GM04503 (cell line): ENCODE measurements at places on chromosomes 7 and 10.

- DNase-seq, result peak; percentile 71
These were observed 43.4 kb downstream of the HIPK2 start for GRCh38 chr7:139734395-139734794.

- peak; percentile 99 for DNase-seq
These were observed at the start of gene CPA4 for GRCh38 chr7:130292682-130293257. TSS of gene CPA4 (plus strand) at chr7:130293161. CDS start at chr7:130293181, 20 bp downstream.

DNA sequence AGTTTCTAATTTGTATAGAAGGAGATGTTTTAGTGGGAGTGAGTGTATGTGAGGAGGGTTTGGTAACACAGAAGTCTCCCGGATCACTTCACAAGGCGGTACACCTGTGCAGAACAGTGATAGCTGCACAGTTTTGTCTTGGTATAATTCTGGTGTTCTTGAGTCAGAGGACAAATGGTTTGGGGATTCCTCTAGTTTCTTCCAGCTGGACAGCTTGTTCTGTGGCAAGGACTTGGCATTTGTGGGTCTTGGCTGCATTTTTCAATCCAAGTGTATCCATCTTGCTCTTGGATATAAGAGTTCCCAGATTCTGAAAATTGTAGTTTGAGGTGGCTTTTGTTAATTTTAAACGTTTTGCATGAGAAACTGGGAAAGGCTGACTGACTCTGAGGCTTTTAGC is 135.7 kb downstream of the AHR start:
- no peak for DNase-seq

DNA sequence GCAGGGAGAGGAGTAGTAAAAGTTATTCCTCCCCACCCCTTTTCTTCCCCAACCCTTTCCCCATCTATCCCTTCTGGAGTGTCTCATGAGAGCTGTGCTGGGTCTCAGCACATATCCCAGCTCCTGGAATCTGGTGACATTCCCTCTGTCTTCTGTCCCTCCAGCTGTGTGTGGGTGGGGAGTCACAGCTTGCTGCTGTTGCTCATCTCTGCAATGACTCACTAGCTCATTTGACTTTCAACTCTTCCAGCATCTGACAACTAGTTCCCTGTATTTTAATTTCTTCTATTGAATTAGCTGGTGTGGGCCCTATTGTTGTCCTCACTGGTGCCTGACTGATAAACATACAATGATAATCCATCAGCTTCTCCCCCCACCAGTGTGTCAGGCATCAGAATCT is 198.9 kb upstream of the AUTS2 start:
- DNase-seq, result peak; percentile 28

GRCh38 chr10:124892031-124892430 is 49.9 kb upstream of the ZRANB1 start:
- no peak for DNase-seq

- DNase-seq, result no peak
These were observed 20.9 kb downstream of the AKR1D1 start for GRCh38 chr7:138097064-138097741.

- DNase-seq, result no peak
These were observed 75.6 kb downstream of the POM121L12 start for GRCh38 chr7:53111031-53111430.

- DNase-seq, result no peak
These were observed 109.6 kb downstream of the NKX6-2 start for GRCh38 chr10:132676193-132676891.

GRCh38 chr7:95927756-95928155 is 155.4 kb downstream of the DYNC1I1 start:
- no peak for DNase-seq

- DNase-seq, result peak; percentile 59
These were observed 20.1 kb downstream of the P4HA1 start for GRCh38 chr10:73076360-73077183.

DNA sequence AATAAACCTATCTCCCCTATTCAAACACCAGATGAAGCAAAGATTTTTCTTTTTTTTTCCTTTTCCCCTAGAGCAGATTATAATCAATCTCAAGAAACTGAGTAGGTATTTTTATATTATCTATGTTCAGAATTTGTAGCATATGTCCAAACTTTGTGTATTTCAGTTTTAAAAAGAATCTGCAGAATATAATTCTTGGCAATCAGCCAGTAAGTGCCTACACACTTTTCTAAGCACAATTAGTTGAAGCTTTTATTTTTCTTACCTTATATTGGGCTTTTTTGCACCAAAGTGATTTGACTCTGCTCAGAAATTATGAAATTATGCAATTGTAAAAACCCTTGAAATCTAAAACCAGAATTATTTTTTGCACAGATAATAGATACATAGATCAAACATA is 315.8 kb upstream of the PHF14 start:
- no peak for DNase-seq

GRCh38 chr7:98493030-98493778 is 92.3 kb upstream of the BAIAP2L1 start:
- no peak for DNase-seq

DNA sequence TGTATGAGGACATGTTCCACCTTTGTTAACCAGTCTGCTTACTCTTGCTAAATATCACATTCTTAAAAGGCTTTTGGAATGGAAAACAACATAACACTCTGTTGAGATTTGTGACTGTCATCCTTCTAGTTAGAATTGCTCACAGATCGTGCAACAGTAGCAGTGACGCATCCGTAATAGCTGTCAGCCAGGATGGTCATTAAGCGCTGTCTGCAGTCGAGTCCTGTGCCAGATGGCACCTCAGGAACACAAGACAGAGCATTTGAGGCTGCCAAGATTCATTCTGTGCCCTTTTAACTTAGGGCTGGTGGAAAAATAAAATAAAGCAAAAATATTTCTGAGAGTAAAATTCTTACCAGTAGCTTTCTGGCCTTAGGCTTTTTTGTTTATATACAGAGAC is 348.6 kb downstream of the ANKRD7 start:
- DNase-seq, result no peak

GRCh38 chr10:78567680-78568455 is 500.9 kb upstream of the ZMIZ1 start:
- DNase-seq, result no peak

- DNase-seq, result no peak
These were observed 50.1 kb downstream of the TNS3 start for GRCh38 chr7:47531584-47532492.

GRCh38 chr7:5429253-5429856 is 5.7 kb upstream of the TNRC18 start:
- DNase-seq, result no peak

DNA sequence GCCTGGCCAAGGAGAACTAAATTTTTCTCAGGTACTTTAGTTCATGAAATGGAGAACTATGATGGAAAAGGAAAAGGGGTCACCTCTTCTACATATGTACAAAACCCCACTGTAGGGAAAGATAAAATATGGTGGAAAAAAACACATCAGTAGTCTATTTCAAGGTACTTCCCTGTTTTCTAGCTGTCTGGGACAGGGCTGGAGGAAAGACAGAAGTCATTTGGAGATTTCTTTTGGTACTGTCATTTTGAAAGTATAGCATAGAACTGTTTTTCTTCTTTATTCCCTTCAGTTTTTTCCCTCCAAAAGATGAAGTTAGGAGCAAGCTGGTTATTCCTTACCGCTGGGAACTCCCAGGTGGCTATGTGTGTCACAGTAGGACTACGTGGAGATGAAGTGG is 196.1 kb downstream of the DOCK4 start:
- no peak for DNase-seq

DNA sequence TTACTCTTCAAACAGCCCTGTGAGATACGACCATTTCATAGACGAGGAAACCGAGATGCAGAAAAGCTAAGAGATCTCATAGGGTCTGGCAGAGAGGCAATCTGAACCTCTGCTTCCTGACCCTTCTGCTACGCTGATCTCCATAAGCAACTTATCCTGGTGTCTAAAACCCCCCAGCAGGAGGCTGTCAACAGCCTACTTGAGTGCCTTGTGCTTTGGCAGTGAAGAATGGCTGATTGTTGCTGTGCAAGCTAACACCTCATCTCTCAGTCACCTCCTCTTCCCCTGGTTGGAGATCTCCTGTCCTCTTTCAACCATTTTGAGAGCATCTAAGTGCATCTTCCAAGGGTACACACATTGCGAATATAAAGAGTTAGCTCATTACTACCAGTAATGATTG is 86.2 kb downstream of the AOAH start:
- no peak for DNase-seq

GRCh38 chr7:3884543-3884942 is 583.5 kb downstream of the SDK1 start:
- DNase-seq, result no peak

DNA sequence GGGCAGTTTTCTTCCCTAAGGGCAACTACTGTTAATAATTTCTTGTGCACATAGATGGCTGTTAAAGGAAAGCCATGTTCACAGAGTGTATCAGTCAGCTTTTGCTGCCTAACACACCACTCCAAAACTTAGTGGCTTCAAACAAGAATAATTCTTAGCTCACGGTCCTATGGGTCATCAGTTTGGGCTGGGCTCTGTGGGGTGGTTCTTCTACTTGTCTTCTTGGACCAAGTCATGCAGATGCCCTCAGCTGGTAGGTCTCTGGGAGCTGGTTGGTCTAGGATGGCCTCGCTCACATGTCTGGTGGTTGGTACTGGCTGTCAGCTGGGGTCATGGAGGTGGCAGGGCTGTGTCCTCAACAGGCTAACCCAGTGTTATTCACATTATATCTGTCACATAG is 39.6 kb downstream of the TBATA start:
- DNase-seq, result no peak

- DNase-seq, result no peak
These were observed 27.7 kb downstream of the ZNF775 start for GRCh38 chr7:150406567-150407421.

GRCh38 chr10:73168465-73168803 is 515 bp downstream of the FAM149B1 start:
- DNase-seq, result no peak

GRCh38 chr7:42227936-42228591 is 8.9 kb downstream of the GLI3 start:
- no peak for DNase-seq

DNA sequence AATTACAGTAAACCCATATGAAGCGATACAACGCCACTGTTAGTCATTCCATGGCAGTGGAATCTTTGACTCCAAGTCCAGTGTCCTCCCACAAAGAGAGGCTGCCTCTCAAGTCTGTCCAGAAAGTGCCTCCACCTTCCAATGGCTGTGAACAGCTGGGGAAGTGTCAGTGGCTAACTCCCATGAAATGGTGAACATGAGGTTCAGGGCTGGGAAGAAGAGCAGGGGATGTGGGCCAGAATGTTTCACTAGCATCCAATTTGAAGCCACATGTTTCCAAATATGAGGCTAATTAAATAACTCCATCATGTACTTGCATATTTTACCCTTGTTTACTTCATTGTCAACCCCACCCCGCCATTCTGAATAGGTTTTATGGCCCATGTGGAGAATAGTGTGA is 53.1 kb upstream of the CHST15 start:
- DNase-seq, result no peak

DNA sequence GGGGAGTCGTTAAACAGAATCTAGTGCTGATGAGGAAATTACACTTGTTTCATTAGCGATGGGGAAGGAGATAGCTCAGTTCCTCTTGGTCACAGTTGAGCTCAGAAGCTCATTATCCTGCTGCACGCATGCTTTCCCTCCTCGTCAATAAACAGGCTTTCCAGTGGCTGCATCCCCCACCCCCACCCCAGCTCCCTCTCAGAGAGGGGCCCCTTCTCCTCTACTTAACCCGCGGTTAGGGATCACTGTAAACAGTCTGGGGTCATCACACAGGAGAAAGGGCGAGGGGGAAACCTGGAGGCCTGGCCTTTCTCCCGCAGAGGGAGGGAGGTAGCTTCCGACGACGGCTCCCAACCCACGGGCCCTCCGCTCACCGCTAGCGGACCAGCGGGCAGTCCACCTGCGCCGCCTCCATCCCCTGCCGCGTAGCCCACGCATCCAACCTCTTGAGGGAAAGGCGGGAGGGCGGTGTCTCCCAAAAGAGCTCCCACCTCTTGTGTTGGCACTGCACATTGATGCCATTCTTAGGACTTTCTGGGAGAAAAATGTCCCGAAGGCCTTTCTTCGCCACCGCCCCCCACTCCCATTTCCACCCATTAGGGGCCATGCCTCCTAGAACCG is 80.8 kb downstream of the PAX2 start:
- DNase-seq, result no peak

- DNase-seq, result no peak
These were observed 494.0 kb downstream of the MAGI2 start for GRCh38 chr7:78959477-78959876.

DNA sequence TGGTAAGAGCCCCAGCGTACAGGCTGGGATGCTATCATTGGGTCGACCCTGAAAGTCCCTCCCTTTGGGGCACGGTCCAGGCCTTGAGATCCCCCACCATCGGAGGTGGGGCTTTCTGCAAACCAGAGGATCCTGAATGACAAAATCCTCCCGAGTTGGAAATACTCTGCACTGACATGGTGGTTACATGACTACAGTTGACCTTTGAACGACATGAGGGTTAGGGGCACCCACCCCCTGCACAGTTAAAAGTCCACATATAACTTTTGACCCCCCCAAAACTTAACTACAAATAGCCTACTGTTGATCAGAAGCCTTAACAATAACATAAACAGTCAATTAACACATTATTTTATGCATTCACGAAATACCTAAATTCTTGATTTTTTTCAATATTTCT is 13.1 kb downstream of the HSPA12A start:
- no peak for DNase-seq

GRCh38 chr10:30702860-30703259 is 73.3 kb upstream of the LYZL2 start:
- no peak for DNase-seq

- DNase-seq, result no peak
These were observed 31.1 kb upstream of the COMMD3 start for GRCh38 chr10:22285130-22285529.

GRCh38 chr7:144670218-144670617 is 165.6 kb downstream of the TPK1 start:
- no peak for DNase-seq

- DNase-seq, result peak; percentile 49
These were observed 52.7 kb downstream of the GRB10 start for GRCh38 chr7:50729962-50730361.

DNA sequence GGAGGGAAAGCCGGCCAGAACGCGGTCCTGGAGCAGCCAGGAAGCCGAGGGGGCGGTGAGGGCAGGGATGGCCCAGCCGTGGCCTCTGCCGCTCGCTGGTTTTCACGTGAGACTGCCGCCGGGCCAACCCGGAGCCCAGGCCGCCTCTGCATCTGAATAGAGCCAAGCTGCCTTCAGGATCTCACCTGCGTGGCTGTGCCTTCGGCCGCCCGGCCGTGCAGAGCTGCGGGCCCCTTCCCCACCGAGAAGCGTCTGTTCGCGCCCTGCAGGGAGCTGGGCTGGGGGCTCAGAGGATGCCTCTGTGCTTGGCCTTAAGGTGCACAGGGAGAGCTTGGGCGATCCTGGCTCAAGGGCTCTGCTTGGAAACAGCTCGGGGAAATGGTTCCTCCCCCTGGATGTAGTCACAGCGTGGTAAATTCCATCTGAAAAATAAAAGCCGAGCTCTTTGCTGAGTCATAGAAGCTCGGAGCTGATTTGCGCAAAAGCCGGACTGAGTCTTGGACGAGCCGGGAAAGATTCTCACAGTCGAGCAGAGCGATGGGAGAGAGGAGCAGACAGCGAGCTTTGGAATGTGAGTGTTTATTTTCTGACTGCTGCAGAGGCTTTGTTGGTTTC is at the start of gene JAKMIP3:
JAKMIP3 (plus strand) TSS at position 456 of the 615 bp plus-strand sequence. CDS start 38,863 bp downstream, outside the sequence.
- DNase-seq, result peak; percentile 86
